SJCRH30 (cell line): ENCODE measurements at places on chromosomes 7 and 10. TPM values are rescaled to one million over a fixed set of nuclear protein-coding genes. Genes with fewer than 3 reads are reported as not detected.

- H3K36me3 ChIP-seq, result no peaks in the 10 kb centered on the region
- peaks cover 24% of the 10 kb centered on the region for H3K4me1 ChIP-seq
- H3K4me3 ChIP-seq, result no peak overlapping the region
- no peak for DNase-seq
- no peak overlapping the region for H3K27ac ChIP-seq
Measured at GRCh38 chr7:73345538-73345937, 17.6 kb downstream of the FKBP6 start.

The ANKRD7 gene
- 0.86 and 0.93 TPM in 2 replicates for total RNA-seq

DNA sequence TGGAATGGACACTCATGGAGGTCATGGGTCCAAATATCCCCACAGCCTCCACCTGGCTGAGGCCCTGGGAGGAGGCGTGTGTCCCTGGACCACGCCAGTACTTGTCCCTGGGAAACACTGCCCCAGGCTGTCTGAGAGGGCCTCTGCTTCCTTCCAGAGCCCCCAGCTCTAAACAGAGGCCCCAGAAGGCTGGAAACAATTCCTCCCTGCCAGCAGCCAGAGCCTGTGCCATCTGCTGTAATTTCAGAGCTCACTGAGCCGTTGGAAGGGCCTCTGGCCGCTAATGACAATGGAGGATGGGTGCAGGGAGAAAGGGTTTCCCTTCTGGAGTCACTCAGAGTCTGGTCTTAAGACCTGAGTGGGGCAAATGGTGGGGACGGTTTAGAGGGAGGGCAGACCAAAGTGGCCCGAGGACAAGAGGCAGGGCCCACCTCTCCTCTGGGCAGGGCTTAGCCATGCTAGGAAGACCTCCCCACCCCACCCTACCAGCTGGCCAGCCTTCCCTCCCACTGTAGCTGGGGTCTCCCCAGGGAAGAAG is 7.1 kb downstream of the CHAT start:
- no peak overlapping the region for H3K4me3 ChIP-seq
- no peaks in the 10 kb centered on the region for H3K4me1 ChIP-seq

The GDF2 gene
- not detected in 2 replicates for total RNA-seq

The NOS3 gene
- total RNA-seq, result 0.05 and 0.20 TPM in 2 replicates
